Common myeloid progenitor, CD34-positive (primary cell): ENCODE measurements at places on chromosomes 13 and 19.

- no peak for DNase-seq
These were observed 145.3 kb downstream of the PAN3 start for GRCh38 chr13:28283600-28283999.

- DNase-seq, result no peak
These were observed 1.2 kb downstream of the ZFP36 start for GRCh38 chr19:39407660-39408391.

GRCh38 chr13:24280720-24281119 is 28.7 kb upstream of the C1QTNF9 start:
- no peak for DNase-seq

DNA sequence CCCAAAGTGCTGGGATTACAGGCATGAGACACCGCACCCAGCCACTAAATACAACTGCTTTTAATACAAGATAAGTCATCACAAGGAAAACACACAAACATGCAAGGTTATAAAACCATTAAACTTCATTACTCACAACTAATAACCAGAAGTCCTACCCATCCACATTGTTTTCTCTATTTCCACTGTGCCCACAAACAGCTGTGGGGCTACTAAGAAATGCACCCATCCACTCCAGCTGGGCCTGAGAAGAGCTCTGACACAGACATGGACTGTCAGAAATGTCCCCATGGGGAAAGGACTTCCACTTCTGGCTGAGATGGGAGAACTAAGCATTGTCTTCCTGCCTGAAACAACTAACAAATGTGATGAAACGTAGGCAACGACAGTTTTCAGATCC is 17.2 kb downstream of the SAFB2 start:
- DNase-seq, result no peak

DNA sequence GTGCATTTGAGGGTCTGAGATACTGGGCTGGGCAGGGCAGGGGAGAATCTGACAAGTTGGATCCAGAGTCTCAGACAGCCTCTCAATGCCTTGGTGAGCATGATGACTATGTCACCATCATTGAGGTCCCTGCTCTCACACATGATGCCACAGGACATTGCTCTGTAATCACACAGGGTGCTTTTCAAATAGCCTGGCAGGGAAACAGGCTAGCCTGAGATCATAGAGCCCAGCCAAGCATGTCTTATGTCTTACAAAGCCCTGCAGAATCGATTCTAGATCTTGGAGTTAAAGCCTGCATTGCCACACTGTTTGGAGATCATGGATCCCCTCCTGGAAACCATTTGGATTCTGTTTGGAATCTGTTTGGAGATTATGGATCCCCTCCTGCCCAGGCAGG is 5.3 kb downstream of the KCNN1 start:
- DNase-seq, result no peak

GRCh38 chr13:33323801-33324510 is 38.4 kb upstream of the STARD13 start:
- no peak for DNase-seq

- no peak for DNase-seq
These were observed 854 bp downstream of the IL12RB1 start for GRCh38 chr19:18085702-18086457.

DNA sequence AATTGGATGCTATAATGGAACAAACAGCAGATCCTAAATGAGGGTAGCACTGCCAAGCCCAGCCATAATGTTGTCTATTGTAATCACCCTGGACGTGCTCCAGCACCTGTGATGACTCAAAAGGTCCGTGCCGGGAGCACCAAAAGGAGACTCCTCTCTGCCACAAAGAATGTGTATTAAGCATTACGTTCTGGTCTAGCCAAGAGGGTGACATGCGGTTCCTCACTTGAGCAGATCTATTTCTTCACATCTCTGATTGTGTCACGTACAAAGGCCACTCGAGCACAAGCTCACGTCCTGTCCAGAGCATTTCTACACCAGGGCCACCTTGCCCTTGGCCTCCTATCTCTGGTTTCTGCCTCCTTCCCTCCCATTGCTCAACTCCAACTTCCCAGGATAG is 219.9 kb upstream of the IRS2 start:
- no peak for DNase-seq

DNA sequence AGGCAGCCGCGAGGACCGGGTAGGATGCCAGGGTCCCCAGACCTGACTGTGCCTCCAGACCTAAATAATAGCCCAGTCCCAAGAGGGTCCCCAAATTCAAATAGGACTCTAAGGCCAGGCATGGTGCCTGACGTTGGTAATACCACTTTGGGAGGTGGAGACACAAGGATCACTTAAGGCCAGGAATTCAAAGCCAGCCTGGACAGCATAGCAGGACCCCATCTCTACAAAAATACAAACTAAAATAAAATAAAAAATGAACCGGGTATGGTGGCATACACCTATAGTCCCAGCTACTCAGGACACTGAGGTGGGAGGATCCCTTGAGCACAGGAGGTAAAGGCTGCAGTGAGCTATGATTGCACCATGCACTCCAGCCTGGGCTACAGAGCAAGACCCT is 5.4 kb upstream of the APLP1 start:
- no peak for DNase-seq

DNA sequence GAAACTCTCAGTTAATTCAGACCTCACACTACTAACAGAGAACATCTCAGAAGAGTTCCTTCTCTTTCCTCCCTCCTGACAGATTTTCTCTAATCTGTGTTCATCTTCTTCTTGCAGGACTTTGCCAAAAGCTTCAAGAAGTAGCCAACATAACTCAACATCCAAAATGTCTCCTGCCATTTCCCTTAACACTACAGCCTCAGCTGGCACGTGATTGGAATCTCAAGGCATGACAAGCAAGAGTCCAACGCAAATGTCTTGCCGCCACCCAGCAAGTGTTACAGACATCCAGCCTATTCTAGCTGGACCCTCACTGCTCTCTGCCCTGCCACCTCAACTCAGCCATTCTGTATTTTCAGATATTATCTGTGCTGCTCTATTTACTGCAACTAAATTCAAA is 135.1 kb downstream of the DNAJC15 start:
- no peak for DNase-seq

- peak; percentile 12 for DNase-seq
These were observed 19.2 kb downstream of the RYR1 start for GRCh38 chr19:38452430-38453366.

GRCh38 chr19:46069806-46070341 is 29.1 kb upstream of the IGFL4 start:
- DNase-seq, result no peak

DNA sequence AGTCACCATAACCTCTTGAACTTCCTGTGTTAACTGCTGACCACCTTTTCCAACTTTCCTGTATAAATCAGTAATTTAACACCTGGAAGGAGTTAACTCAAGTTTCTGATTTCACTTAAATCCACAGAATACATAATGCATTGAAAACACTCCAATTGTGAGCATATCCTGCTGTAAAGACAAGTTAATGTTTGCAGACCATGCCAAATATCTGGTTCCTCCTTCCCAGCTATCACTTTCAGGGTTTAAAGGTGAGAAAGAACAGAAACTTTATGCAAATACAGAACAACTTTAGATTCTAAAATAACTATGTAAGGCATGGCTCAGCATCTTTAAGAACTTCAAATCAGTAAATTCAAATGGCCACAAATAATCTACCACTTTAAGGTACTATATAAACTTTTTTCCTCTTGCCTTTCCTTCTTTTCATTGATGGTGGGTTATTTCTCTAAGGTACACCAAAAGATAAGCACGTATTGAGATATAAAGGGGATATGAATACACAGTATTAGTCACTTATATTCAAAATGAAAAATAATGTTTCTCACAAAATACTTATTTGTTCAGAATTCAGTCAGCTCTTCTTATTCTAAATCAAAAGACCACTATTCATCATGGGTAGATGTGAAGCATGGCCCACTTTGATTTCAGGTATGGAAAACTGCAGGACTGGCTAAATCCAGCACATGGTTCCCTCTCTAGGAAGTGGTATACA is 6.6 kb upstream of the TPTE2 start:
- no peak for DNase-seq

- DNase-seq, result no peak
These were observed 587 bp downstream of the B9D2 start for GRCh38 chr19:41363371-41363752.

DNA sequence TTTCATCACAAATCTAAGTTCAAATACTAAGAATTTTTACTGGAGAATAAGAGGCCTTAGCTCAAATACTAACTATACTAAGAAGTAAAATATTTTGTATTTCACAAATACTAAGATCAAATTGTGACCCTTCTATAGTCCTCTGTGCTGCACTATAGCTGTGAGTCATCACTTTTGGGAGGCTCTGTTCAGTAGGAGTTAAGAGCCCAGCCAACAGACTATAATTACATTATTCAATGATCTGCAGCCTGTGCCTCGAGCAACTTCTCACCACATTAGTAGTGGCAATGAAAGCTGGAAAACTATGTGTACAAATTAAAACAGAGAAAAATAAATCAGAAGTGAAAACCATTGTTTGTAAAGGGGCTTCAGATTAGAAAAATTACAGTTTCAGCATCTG is 147.3 kb upstream of the GPC6 start:
- no peak for DNase-seq

GRCh38 chr13:45365558-45365885 is 24.5 kb upstream of the TPT1 start:
- no peak for DNase-seq

GRCh38 chr13:21124852-21125251 is 51.5 kb downstream of the SKA3 start:
- peak; percentile 67 for DNase-seq

GRCh38 chr19:5773276-5773675 is 11.3 kb downstream of the PRR22 start:
- DNase-seq, result no peak

- no peak for DNase-seq
These were observed 22.9 kb downstream of the CD70 start for GRCh38 chr19:6568010-6568526.

GRCh38 chr19:30682999-30683536 is 310.9 kb downstream of the ZNF536 start:
- peak; percentile 86 for DNase-seq

- no peak for DNase-seq
These were observed 715.7 kb downstream of the DIAPH3 start for GRCh38 chr13:59447846-59448620.

DNA sequence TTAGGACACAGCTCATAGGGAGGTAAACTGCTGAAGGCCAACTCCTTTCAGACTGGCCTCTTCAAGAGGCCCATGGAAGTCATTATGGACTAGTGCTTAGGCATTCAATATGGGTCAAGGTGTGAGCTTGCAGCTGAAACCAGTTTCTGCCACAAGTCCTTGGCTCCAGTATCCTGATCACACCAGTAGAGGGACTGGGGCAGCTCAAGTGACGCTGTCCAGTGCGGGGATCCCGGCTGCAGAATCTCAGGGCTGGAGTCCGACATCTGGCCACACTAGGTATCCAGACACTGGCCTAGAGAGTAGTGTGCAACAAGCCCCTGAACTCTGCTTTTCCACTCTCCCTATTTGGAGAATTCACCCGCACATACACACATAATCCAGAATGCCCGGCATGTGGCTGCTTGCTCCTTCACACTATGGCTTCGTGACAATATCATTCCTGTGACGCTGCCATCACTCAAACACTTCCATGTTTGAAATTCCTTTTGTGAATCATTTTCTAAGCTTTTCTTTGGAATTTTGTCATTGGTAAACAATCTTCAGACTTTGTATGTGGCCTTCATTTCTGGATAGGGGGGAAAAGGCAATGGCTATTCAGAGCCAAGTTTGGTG is 425.1 kb downstream of the EFNB2 start:
- DNase-seq, result no peak

DNA sequence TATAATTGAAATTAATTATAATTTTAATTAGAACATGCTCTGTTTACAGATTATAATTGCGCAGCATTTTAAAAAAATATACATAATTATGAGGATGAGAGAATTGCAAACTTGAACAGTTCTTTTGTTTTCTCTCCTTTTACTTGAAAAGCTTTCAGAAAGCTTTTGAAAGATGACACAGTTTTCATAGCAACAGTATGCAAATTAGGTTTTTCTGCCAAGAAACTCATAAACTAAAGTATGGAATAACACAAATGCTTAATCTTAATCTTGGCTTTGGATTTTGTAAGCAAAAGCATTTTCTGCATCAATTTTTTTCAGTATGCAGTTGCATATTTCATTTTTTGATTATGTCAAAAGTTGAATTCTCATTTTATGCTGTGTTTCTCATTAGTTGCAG is 32.8 kb upstream of the AKAP11 start:
- no peak for DNase-seq

- no peak for DNase-seq
These were observed 15.9 kb upstream of the EPHX3 start for GRCh38 chr19:15248106-15248505.

DNA sequence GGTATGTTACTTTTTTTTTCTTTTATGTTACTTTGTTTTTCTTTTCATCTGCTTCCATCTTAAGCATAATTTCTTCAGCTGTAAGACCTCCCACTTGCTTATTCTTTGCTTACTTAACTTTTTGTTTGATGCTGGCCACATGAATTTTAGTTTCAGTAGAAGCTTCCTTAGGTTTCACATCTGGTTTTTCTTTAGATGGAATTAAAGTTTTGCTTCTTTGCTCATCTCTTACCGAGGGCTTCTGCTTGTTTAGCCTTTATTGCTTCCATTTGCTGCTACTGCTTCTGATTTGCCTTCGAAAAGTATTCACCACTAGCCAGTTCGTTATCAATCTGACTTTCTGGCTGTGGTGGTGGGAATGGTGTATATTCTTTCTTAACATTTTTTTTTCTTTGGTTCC is 90.9 kb downstream of the GJA3 start:
- DNase-seq, result no peak

DNA sequence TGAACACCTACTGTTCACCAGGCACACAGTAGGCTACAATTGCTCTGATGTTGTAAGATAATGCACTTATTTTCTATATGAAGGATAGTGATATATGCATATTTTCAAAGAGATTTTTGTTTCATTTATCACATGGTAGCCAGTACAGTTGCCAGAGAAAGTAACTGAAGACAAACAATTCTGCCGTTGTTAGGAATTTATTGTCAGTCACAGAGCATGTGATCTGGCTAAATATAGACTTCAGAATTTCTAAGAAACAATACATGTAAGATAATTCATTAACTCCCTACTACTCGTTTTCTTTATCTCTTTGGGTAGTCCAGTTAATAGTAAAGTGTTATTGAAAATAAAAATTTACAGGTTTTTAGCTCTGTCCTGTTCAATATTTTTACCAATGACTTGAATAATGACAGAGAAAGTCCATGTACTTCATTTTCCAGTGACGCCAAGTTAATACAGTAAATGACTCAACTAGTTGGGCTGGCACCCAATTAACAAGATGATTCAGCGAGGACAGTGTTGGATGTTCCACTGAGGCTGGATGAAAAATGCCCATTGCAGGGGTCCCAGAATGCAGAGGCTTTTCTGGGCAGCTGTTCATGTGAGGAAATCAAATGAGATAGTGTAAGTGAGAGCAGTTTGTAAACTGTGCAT is 35.6 kb downstream of the GJA3 start:
- DNase-seq, result no peak

DNA sequence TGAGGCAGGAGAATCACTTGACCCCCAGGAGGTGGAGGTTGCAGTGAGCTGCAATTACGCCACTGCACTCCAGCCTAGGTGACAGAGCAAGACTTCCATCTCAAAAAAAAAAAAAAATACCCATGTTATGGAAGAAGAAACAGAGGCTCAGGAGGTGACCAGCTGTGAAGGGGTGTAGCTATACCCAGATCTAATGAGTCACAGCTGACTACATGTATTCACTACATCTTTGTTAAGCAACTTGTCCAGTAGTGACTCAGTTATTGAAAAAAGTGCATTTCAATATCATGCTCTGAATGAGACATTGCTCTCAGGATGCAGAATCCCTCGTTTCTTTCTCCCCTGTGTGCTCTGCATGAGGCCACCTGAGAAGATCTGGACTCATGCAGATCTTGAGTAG is 16.1 kb upstream of the SPART start:
- DNase-seq, result no peak
